ENCODE measurements at places on chromosomes 5 and 9.
A peak's percentile ranks its signal among the peaks of the same experiment; 100 is the strongest.

GRCh38 chr5:178488696-178489095, 101.5 kb downstream of the COL23A1 start:
- DNase-seq = no peak

- DNase-seq = no peak
Observed at GRCh38 chr5:179716286-179716685, 16.3 kb upstream of the MAML1 start.

- DNase-seq = peak; percentile 60
Observed at GRCh38 chr5:72205431-72206009, 98.2 kb downstream of the MAP1B start.

- DNase-seq = no peak
Observed at GRCh38 chr5:112097768-112098167, 321.3 kb downstream of the EPB41L4A start.

GRCh38 chr9:119302988-119303698, 66.1 kb downstream of the BRINP1 start:
- DNase-seq = no peak

DNA sequence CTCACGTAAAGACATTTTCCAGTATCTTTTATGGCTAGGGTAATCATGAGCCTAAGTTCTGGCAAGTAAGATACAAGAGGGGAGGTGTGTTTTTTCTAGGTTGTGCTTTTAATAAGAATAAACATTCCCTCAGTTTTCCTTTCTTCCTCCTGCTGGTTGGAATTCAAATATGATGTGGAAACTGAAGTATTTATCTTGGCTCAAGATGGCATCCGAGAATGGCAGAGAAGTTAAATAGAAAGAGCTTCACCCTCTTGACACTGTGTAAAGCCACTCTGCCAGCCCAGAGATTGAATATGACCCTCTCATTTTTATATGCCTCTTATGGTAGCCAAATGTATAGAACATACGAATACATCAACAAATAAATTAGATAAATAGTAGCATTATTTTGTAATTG, 438.4 kb downstream of the ISL1 start:
- peak; percentile 21 for DNase-seq
